SW480 (cell line): ENCODE measurements at places on chromosomes 6 and 20.

DNA sequence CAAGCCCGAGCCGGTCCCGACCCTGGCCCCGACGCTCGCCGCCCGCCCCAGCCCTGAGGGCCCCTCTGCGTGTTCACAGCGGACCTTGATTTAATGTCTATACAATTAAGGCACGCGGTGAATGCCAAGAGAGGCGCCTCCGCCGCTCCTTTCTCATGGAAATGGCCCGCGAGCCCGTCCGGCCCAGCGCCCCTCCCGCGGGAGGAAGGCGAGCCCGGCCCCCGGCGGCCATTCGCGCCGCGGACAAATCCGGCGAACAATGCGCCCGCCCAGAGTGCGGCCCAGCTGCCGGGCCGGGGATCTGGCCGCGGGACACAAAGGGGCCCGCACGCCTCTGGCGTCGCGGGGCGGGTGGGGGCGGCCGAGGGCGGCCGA is 37.5 kb downstream of the YTHDF1 start:
- DNase-seq: no peak

- no peak for DNase-seq
These were observed 11.2 kb upstream of the TTK start for GRCh38 chr6:79993012-79993910.

DNA sequence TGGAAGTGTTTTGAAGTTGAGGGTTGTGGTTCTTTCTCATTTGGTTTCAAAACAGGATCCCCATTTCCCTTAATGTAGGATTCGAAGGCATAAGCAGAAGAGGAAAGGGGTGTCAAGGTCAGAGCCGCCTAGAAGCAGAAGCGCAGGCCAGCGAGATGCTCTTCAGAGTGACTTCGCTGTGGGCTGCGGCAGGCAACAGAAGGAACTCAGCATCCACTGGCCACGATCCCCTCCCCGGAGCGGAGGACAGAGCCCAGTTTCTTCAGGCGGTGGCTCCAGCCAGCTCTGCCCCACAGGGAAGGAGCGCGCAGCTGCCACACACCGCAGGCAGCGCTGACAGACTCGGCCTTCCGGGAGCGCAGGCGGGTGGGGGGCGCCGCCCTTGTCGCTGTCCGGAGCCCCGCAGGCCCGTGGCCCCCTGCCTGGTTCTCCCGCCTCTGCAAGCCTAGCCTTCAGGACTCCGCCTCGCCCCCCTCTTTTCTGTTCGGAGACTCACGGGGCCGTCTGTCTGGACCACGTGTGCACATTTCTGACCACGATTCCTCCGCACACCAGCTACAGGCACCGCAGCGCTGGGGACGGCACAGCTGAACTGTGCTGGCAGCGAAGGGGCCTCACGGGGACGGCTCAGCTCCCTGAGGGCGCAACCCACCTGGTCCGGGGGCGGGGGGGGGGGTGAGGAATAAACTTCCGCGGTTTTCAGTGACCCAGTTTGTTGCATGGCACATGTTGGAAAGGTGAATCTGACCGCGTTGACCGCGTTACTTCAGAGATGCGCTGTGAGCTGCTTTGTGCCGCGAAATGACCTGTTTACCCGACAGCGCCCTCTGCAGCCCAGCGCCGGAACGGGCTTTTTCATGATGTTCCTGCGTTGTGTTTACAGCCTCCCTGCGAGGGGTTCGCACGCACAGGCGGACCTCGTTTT is 26.1 kb downstream of the TTLL2 start:
- peak; percentile 75 for DNase-seq

GRCh38 chr6:157977176-157977804 is 4.4 kb upstream of the SYNJ2 start:
- no peak for DNase-seq

GRCh38 chr20:24768713-24769601 is 180.1 kb upstream of the CST7 start:
- no peak for DNase-seq

- DNase-seq: no peak
These were observed 100.8 kb downstream of the CEBPB start for GRCh38 chr20:50291254-50292078.

DNA sequence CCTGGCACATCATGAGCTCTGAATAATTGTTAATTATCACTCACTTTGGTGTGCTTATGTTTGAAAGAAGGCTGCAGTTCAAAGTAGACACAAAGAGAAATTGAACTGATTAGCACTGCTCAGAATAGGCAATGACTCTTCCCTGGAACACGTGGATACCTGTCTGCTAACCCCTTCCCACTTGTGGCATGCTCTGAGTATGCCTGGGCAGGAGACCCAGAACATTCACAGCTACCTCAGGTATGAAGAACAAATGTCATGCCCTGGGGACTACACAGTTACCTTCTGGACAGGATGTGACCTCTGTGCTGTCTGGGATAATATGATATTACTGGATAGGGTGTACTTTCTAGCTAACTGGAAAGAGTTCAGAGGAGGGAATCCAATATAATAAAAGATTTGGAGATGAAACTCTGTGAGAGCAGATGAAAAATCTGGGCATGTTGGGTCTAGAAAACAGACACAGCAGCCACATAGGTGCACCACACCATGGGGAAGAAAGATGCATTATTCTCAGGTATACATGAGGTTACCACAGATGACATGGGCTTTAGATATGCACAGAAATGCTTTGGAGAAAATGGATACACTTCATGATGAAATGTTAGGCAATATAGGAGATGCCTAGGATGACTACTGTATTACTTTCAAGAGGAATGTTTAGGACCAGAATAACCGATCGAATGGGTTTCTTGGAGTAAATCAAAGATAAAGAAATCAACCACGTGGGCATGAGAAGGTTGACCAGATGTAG is 324.2 kb upstream of the PREP start:
- DNase-seq: peak; percentile 39

GRCh38 chr6:154361476-154361875 is 4.9 kb upstream of the IPCEF1 start:
- no peak for DNase-seq

- DNase-seq: peak; percentile 41
These were observed 162.7 kb downstream of the LY86 start for GRCh38 chr6:6751266-6751596.

DNA sequence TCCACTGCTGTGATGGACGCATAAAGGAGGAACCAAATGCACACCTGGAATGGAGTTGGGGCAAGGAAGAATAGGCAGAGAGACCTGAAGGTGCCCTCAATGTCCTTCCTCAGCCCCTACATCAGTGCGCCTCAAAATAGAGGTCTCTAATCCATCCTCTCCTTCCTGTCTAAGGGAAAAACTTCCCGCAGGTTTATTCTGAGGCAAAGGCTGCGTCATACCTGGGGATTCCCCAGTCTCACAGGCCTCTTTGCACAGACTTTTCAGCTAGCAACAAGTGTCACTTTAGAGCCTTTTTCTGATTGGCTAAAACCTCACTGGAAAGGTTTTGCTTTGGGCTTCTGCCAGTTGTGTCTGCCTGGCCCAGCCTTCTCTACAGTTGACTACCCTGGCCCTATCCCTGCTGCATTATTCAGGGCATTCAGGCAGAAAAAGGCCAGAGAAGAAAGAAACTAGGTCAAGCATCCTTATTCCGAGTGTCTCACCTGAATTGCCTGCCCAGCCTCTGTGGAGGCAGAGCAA is 1.8 kb upstream of the HLA-DQB1 start:
- DNase-seq: peak; percentile 69

DNA sequence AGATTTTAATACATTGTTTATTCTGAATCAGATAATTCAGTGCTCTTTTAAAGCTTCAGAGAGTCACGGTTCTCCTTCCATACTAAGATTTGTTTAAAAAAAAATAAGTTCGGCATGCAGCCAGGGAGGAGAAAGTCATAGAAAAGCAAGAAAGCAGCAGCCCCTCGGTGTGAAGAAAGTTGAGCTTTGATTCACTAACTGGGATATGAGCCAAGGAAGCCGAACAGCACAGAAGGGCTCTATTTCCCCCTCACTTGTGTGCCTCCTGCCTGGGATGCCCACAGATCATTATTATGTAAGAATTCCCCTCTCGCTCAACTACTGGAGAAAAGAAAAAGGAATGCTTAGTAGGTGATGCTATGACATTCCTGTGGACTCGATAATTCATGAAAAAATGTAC is 69.3 kb upstream of the SYNJ2 start:
- DNase-seq: no peak

GRCh38 chr6:163841326-163841725 is 426.8 kb downstream of the QKI start:
- no peak for DNase-seq

DNA sequence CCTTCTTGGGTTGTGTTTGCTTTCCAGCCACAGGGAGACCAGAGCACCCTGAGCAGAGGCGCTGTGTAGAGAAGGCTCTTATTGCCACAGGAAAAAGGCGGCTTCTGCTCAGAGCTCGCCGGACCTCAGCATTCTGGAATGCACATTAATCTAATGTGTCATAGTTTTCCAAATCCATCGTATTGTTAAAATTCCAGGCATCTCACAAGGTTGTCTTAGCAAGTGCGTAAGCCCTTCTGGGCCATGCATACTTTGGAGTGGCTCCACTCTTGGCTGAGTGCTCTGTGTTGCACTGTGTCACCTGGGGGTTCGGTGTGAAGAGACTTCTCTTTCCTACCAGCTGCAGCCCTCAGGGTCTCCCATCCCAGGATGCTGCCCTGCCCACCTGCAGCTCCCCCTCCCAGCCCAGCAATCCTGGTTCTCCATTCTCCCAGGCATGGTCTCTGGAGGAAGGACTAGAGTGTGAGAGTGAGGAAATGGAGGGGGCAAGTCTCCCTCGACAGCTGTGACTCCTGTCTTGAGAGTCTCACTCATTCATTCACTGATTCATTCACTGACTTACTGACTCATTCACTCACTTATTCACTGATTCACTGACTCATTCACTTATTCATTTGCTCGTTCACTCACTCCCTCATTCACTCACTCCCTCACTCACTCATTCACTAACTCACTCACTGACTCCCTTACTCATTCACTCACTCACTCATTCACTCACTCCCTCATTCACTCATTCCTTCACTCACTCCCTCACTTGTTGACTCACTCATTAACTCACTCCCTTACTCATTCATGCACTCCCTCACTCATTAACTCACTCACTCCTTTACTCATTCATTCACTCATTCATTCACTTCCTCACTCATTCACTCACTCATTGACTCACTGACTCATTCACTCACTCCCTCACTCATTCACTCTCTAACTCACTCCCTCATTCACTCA is 83.7 kb upstream of the MPC1 start:
- no peak for DNase-seq

- DNase-seq: no peak
These were observed 80.3 kb downstream of the BACH2 start for GRCh38 chr6:90216072-90216977.

DNA sequence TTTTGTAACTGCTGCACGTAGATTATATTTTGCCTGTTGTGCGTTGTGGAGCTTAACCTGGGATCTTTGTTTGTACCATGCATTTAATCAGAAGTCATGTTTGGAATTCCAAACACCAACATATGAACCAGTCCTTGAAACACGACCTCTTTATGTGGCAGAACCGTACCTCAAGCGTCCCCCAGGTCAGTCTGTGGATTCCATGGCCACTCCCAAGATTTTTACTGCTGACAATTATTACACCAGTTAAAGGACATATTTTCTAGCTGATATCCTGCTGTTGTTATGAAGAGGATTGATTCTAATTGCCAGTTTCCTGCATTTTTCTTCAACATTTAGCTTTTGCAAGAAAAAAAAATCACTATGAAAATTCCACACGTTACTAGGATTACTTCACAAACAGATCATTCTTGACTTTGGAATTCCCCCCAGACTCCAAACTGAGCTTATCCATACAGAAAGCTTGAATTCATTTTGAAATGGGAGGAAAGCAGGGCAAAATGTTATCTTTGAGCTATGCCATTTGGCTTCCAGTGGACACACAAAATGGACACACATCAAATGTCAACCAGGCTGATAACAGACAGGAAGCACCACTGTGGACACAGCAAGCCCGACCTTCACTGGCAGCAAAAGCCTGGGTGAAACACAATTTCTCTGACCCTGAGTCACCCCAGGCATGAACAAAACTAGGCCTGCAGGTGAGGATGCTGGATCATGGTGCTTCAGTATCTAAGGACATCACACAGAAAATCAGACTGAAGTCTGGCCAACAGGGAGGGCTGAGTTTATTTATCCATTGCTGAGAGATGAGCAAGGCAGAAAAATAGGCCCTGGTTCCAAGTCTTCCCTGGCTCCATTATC is 542.9 kb upstream of the JAG1 start:
- DNase-seq: peak; percentile 32

DNA sequence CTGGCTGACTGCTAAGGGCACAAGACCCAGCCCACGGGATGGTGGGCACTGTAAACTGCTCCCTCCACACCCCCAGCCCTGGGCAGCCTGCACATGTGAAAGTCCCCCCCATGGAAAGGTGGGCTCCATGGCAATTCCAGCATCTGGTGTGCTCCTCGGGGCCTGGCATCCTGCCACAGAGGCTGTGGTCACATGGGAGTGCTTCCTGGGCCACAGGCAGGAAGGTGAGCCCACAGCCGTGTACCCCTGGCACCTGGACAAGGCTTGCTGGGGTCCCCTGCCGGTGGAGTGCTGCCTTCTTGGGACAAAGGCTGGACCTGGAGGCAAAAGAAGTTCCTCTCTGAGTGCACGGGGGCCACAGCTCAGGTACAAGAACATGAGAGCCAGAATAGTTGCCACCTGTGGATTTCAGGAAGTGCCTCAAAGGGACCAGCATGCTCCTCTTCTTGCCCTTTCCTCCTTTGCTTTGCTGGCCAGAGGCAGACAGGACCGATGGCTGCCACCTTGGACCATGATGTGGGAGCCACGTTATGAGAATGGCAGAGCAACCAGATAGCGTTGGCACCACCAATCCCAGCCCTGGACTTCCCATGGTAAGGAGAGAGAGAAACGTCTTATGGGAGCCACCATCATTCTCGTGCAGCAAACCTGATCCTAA is 120.2 kb upstream of the MLN start:
- no peak for DNase-seq

- DNase-seq: no peak
These were observed 22.7 kb upstream of the RNF8 start for GRCh38 chr6:37331047-37331446.

DNA sequence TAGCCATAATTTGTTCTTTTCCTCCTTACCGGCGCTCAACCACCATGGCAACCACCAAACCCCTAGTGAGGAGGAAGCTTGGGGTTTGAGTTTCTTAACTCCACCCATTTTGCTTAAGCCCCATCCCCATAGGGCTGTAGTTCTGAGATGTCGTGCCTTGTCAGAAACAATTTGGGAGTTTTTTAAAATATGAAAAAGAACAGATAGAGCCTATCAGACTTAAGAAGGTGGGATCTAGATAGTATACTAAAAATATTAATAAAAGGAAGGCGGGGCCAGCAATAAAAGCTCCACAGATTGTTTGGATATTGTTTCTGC is 5.6 kb downstream of the BRD2 start:
- DNase-seq: no peak

DNA sequence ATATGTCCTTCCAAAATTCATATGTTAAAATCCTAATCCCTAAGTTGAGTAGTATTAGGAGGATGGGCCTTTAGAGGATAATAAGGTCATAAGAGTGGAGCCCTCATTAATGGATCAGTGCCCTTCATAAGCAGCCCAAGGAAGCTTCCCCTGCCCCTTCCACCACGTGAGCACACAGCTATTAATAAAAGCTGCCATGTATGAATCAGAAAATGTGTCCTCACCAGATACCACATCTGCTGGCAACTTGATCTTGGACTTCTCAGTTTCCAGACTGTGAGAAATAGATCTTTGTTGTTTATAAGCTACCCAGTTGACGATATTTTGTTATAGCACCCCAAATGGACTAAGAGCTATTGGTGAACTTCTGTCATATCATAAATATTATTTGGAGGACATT is 207.7 kb upstream of the HDDC2 start:
- no peak for DNase-seq
